ENCODE measurements at places on chromosomes 12 and 14.

- peak; percentile 92 for DNase-seq
Observed at GRCh38 chr12:110316861-110317260, 35.8 kb downstream of the ATP2A2 start.

- no peak for DNase-seq
Observed at GRCh38 chr12:65605019-65605418, 219.3 kb upstream of the HMGA2 start.

- no peak for DNase-seq
Observed at GRCh38 chr14:68726093-68726695, 66.7 kb downstream of the ZFP36L1 start.

DNA sequence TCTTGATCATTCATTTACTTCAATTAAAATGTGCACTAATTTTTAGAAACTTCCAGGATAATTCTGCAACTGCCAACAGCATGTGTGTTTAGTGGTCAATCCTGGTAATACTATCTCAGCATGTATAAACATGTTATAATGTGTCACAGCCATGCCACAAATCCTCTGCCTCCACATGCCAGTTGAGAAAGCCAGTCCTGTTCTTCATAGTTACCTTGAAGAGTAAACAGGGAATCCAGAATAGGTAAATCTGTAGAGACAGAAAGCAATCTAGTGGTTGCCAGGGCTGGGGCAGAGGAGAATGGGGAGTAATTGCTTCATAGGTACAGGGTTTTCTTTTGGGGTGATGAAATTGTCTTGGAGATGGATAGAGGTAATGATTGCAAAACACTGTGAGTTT is 85.9 kb downstream of the ARMH4 start:
- DNase-seq, result no peak

DNA sequence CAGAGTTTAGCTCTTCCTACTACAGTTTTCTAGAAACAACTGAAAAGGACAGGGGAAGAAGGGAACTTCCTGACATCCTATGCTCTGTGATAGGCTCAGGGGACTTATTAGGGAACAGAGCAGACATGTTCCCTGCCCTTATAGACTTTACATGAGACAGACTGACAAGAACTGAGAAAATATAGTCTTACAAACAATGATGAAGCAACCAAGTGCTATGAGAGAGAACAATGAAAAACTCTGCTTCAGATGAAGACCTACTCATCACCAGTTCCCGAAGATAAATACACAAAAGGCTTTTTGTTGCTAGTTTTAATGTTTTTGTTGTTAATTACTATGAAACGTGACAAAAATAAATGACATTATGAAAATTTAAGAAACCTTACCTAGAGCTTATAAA is 115.3 kb downstream of the SEC23A start:
- DNase-seq, result no peak

GRCh38 chr12:103382119-103382518 is 113.6 kb downstream of the C12orf42 start:
- DNase-seq, result no peak

GRCh38 chr14:49907186-49907585 is 14.3 kb downstream of the ARF6 start:
- no peak for DNase-seq

DNA sequence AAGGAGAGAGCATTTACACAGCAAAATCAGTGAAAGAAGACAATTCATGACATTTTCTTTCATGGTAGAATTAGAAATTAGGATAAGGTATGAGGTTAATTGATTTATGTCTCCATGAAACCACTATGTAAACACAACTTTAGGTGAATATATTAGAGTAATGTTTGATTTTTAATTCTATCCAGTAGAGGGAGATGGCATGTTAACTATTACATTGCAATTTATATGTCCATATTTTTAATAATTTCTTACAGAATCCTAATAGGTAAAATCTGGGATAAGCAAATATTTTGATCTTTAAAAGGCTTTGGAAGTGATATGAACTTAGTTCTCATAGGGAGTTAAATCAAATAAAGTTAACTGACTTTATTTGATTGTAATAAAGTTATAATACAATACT is 373.4 kb upstream of the PDE3A start:
- DNase-seq, result no peak

DNA sequence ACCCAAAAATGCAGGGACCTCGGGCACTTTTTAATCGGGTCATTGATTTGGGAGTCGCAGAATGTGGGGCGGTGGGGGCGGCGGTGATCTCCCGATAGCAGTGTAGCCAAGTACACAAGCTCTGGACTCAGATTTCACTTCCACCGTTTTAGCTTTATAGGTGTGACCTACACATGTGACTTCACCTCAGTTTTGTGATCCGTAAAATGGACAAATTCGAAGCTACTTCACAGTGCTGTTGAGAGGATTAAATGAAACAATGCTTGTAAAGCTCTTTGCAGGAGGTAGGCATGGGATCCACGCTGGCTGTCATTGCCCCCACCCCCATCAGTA is 478 bp downstream of the RITA1 start:
- peak; percentile 24 for DNase-seq
